Stimulated activated CD8-positive, alpha-beta memory T cell treated with anti-CD3 and anti-CD28 coated beads, Interleukin-7, amount 100 ng/mL, for 1 hour (primary cell): ENCODE measurements at places on chromosomes 3 and 15.

DNA sequence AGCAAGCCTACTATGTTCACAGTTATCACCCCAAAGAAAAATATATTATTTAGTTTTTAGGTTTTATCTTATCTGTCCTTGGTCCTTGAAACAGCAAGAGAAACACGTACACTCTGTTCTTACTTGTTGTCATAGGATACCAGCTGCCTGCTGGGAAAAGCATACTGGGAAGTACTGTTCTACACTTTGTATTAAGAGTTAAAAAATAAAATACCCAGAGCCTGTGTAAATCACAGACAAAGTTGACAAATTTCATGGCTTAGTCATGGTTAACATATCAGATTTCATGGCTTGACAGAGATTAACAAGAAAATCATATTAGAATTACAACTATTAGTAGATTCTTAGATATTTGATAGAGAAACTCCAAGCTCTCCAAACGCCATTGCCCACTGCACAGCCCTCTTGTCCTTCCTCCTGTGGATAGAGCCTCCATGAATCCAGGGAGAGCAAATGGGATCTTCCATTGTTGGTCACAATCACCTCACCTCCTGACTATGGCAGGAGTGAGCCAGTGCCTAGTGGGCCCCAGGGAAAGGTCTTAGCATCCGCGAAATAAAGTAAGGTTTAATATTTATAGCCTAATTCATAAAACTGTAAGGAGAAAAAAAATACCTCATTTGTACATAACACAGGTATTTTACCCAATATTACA is 128.1 kb upstream of the WNT5A start:
- no peak for DNase-seq

DNA sequence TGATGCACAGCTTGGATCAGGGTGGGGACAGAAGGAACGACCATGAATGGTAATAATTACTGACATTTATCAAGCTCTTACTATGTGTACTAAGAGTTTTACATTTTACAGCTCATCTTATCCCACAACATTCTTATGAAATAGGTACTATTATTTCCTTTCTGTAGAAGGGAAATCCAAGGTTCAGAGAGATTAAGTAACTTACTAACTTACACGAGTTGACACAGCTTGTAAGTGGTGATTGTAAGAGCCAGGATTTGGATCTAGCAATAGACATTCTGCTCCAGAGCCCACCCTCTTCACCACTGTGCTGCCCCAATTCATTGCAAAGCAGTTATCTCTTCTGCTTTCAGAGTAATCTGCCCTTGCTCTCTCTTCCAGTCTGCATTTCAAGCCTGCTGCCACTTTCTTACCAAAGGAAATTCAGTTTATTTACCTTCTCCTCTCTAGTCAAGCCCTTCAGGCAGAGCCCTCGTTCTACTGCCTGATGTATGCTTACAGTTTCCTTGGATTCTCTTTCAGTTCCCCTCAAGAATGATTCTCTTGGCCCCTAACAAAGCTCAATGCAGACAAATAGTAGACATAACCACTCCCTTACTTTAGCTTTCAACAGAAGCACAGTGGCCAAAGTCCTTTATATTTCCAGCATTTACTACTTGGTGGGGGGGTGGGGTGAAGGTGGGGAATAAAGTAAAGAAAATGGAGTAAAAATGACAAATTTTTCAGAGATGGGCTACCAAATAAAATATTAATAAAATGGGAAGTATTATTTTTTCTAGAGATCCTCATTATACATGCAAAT is 65.8 kb downstream of the ATP8B4 start:
- DNase-seq = no peak

GRCh38 chr3:115245899-115246298 is 98.8 kb upstream of the ZBTB20 start:
- DNase-seq = no peak

DNA sequence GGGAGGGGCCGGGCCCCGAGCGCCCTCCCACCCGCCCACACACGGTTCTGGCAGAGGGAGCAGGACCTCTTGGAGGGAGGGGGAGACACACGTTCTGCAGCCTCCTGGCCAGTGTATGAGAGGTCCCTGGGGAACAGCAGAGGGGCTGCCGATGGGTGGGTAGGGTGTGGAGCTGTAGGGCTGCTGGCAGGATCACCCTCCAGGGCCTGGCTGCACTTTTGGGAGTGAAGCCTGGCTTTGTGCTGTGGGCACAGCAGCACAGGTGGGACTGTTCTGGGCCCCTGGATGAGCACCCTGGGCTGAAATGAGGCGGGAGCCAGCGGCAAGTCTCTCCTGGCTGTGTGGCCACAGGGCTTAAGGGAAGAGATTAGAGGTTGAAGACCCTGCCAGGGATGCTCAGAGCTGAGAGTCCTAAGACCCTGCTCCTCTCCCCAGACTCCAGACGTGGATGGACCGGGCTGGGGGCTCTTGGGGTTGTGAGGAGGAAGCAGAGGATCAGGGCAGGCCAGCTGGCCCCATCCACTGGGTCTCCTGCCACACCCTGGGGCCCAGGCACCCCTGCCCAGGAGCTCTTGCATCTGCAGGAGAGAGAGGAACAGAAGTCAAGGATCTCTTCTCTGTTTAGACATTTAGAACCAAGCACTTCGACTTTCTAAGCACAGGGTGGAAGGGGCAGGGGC is 45.2 kb downstream of the RGMA start:
- DNase-seq = no peak

DNA sequence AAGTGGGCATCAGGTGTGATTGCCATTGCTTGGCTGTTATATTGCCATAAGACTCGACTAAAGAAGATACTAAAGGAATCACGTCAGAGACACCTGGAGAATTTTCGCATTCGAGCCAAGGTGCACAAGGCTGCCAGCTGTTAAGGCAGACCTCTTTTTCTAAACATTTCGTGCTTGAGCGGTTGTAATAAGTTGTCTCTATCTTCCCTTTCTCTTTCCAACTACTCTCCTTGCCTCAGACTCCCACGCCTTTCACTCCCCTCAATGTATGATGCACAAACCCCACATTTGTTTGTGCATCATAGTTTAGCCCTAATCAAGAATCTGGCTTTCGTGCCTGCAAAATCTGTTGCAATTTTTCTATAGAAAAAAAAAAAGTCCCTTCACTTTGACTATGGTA is 118.0 kb downstream of the IQCH start:
- no peak for DNase-seq

DNA sequence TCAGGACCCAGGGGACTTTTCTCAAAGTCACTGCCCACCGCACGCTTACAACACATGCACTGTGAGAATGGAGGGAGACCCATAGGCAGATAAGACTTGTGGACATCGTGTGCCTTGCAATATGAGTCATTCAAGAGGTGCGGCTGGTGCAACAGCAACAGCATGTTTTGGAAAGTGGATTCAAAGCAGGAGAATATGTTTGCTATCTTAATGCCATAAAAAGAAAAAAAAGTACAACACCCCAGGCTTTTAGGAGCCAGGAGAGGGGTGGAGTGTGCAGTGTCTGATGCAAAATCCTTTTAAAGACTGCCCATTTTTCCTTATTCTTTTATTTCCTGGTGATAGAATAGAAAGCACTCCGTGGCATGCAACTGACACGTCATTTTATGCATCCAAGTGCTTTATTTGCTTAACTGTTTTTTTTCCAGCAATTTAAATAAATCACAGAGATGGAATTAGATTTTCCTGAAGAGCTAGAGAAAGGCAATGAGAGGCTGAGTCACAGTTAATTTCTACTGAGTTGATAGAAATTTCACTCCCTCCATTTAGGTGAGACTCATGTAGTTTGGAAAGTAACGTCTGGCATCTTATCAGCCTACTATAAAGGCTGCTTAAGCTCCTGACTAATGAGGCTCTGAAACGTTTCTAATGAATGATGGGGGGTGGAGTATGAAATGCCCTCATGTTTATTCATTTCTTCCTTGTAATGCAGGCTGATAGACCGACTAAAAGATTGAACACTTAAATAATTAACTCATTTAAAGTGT is 96.4 kb downstream of the NSUN3 start:
- no peak for DNase-seq

GRCh38 chr3:129892486-129892856 is 1.0 kb downstream of the TMCC1 start:
- DNase-seq = no peak

- no peak for DNase-seq
Observed at GRCh38 chr3:125052624-125053303, 3.0 kb downstream of the HEG1 start.

GRCh38 chr3:73558727-73559075 is 66.0 kb downstream of the PDZRN3 start:
- DNase-seq = no peak
